ENCODE measurements at places on chromosomes 5 and 9. TPM values are rescaled to one million over a fixed set of nuclear protein-coding genes. Genes with fewer than 3 reads are reported as not detected.

The HARS2 gene
- 42.4 TPM for total RNA-seq

The NUTM2G gene
- total RNA-seq, result not detected

The NFIL3 gene
- 10.0 TPM for total RNA-seq

The ASPN gene
- total RNA-seq, result not detected

The SH3TC2 gene
- 0.73 TPM for total RNA-seq

The OR13J1 gene
- total RNA-seq, result not detected

The CCDC180 gene
- total RNA-seq, result 0.94 TPM

The CXCL14 gene
- total RNA-seq, result 0.10 TPM

The F2RL2 gene
- total RNA-seq, result 3.7 TPM

The MLANA gene
- not detected for total RNA-seq

The IFNA2 gene
- total RNA-seq, result not detected

The POMT1 gene
- total RNA-seq, result 15.1 TPM

The UQCRQ gene
- 448 TPM for total RNA-seq

The IFNB1 gene
- not detected for total RNA-seq

The MOB3B gene
- 8.6 TPM for total RNA-seq

The SV2C gene
- total RNA-seq, result not detected

The C5orf52 gene
- total RNA-seq, result not detected

The PCDHAC1 gene
- 3.0 TPM for total RNA-seq

The LCN6 gene
- total RNA-seq, result not detected

The PCSK5 gene
- 1.4 TPM for total RNA-seq

The GAPVD1 gene
- total RNA-seq, result 15.7 TPM

The PLCXD3 gene
- total RNA-seq, result 0.13 TPM

The CCL28 gene
- total RNA-seq, result 0.23 TPM

The PCDHGA8 gene
- 0.07 TPM for total RNA-seq

The SLC46A2 gene
- not detected for total RNA-seq

The NMUR2 gene
- 0.13 TPM for total RNA-seq

The LRRC14B gene
- total RNA-seq, result not detected

The ROPN1L gene
- 2.3 TPM for total RNA-seq

The C5orf24 gene
- 15.7 TPM for total RNA-seq

The GRXCR2 gene
- total RNA-seq, result not detected

The PCDHGA1 gene
- total RNA-seq, result 0.31 TPM

The LHX6 gene
- total RNA-seq, result 1.1 TPM

The BRINP1 gene
- total RNA-seq, result 0.17 TPM

The IDNK gene
- 5.2 TPM for total RNA-seq

The PCDHA9 gene
- not detected for total RNA-seq

The LECT2 gene
- not detected for total RNA-seq

The ADCY2 gene
- not detected for total RNA-seq

The ADGRD2 gene
- total RNA-seq, result not detected

The GFI1B gene
- total RNA-seq, result not detected

The GAS1 gene
- 0.09 TPM for total RNA-seq

The CDH12 gene
- not detected for total RNA-seq

The PCDHAC2 gene
- total RNA-seq, result 4.4 TPM

The LHX2 gene
- total RNA-seq, result 3.9 TPM

The FAM153A gene
- not detected for total RNA-seq

The FGF18 gene
- total RNA-seq, result 1.0 TPM

The ITK gene
- 0.05 TPM for total RNA-seq

The DMRT3 gene
- not detected for total RNA-seq

The UHRF2 gene
- 31.7 TPM for total RNA-seq

The TRAF2 gene
- 69.5 TPM for total RNA-seq

The SPOCK1 gene
- 17.0 TPM for total RNA-seq

The PMPCA gene
- total RNA-seq, result 88.2 TPM

The REEP2 gene
- total RNA-seq, result 6.1 TPM

The RNF180 gene
- total RNA-seq, result 0.32 TPM

The FLT4 gene
- 5.3 TPM for total RNA-seq

The BTNL8 gene
- total RNA-seq, result not detected

The PTAR1 gene
- 17.7 TPM for total RNA-seq

The PCSK1 gene
- 0.29 TPM for total RNA-seq

The F12 gene
- 22.9 TPM for total RNA-seq

The LCN1 gene
- not detected for total RNA-seq

The GRM6 gene
- not detected for total RNA-seq

Measured in A549 treated with GW870086 at 1 μM for 4 hours (cell line).